ENCODE measurements at places on chromosomes 11 and 22. TPM values are rescaled to one million over a fixed set of nuclear protein-coding genes. Genes with fewer than 3 reads are reported as not detected.

GRCh38 chr11:44309478-44310205, at the start of gene ALX4:
TSS of gene ALX4 (minus strand) at chr11:44310139. CDS start at chr11:44310062, 77 bp downstream.
- H3K27me3 ChIP-seq = peaks cover 53% of the 10 kb centered on the region
- no peak within 1 kb of the TSS for H3K4me3 ChIP-seq
- no peak within 1 kb of the TSS for H3K27ac ChIP-seq
- H3K4me1 ChIP-seq = peaks cover 25% of the 10 kb centered on the region

GRCh38 chr11:113410414-113411135, 23.0 kb downstream of the ANKK1 start:
- DNase-seq = no peak
- H3K4me3 ChIP-seq = no peak overlapping the region
- H3K27me3 ChIP-seq = no peaks in the 10 kb centered on the region
- no peaks in the 10 kb centered on the region for H3K36me3 ChIP-seq
- H3K4me1 ChIP-seq = peaks cover 12% of the 10 kb centered on the region

GRCh38 chr22:42560781-42561180, 7.0 kb downstream of the SERHL2 start:
- peaks cover 7% of the 10 kb centered on the region for H3K4me1 ChIP-seq
- DNase-seq = peak; percentile 29
- H3K27me3 ChIP-seq = no peaks in the 10 kb centered on the region
- no peak overlapping the region for H3K27ac ChIP-seq

- H3K27ac ChIP-seq = no peak overlapping the region
- no peaks in the 10 kb centered on the region for H3K36me3 ChIP-seq
- H3K4me1 ChIP-seq = no peaks in the 10 kb centered on the region
- DNase-seq = no peak
- H3K4me3 ChIP-seq = no peak overlapping the region
Observed at GRCh38 chr11:106070606-106071005, 6.5 kb downstream of the KBTBD3 start.

- no peaks in the 10 kb centered on the region for H3K4me1 ChIP-seq
- no peak for DNase-seq
- H3K27me3 ChIP-seq = peaks cover 2% of the 10 kb centered on the region
- no peak overlapping the region for H3K27ac ChIP-seq
Observed at GRCh38 chr11:27976262-27976661, 131.7 kb downstream of the KIF18A start.

DNA sequence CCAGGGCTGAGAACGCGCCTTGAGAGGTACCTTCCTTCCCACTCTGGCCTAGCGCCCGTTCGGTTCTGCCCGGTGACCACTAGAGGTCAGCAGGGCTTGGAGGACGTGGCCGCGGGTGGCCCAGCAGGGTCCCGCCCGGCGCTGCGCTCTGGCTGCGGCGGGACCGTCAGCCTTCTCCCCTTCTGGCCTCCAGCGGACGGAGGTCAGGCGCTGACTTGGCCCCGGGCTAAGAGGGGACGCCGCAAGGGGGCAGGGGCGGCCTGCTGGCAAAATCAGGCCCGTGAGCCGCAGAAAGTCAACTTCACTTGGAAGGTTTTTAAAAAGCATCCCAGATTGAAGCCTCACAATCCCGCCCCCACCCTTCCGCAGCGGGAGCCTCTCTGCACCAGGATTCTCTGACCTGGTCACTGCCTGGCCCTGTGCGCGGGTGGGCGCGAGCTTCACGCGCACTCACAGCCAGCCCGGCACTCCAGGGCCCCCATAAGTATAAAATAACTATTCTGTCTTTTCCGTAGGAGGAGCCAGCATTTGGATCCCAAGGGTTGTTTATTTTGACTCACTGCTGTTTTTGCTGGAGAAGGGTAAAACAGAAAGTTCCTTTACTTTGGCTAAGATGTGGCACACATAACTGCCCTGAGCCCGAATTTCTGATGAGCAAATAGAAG, 23.2 kb upstream of the ZBTB16 start:
- H3K27ac ChIP-seq = no peak overlapping the region
- no peaks in the 10 kb centered on the region for H3K4me1 ChIP-seq
- no peaks in the 10 kb centered on the region for H3K27me3 ChIP-seq
- DNase-seq = peak; percentile 93
- H3K4me3 ChIP-seq = no peak overlapping the region

- no peaks in the 10 kb centered on the region for H3K27me3 ChIP-seq
- no peak for DNase-seq
- H3K36me3 ChIP-seq = no peaks in the 10 kb centered on the region
- H3K4me1 ChIP-seq = no peaks in the 10 kb centered on the region
- no peak overlapping the region for H3K4me3 ChIP-seq
Observed at GRCh38 chr11:93059117-93059957, 89.9 kb downstream of the MTNR1B start.

GRCh38 chr11:46906609-46907041, 11.7 kb downstream of the LRP4 start:
- no peaks in the 10 kb centered on the region for H3K36me3 ChIP-seq
- DNase-seq = peak; percentile 48
- peaks cover 4% of the 10 kb centered on the region for H3K27me3 ChIP-seq
- peaks cover 51% of the 10 kb centered on the region for H3K4me1 ChIP-seq

DNA sequence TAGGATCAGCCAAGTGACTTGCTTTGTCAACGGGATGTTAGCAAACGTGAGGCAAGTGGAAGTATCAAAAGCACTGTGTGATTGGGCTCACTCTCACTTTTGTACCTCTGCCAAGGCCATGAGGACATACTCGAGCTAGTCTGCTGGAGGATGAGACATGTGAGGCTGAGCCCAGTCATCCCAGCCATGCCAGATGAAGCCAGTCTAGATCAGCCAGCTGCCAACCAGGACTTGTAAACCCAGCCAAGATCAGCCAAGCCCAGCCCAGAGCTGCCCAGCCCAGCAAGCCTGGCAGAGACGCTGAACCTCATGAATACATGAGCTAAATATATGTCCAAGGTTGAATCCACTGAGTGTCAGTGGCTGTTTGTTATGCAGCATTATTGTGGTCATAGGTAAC, 369.7 kb downstream of the MN1 start:
- no peak overlapping the region for H3K27ac ChIP-seq
- H3K27me3 ChIP-seq = peaks cover 9% of the 10 kb centered on the region
- DNase-seq = no peak

DNA sequence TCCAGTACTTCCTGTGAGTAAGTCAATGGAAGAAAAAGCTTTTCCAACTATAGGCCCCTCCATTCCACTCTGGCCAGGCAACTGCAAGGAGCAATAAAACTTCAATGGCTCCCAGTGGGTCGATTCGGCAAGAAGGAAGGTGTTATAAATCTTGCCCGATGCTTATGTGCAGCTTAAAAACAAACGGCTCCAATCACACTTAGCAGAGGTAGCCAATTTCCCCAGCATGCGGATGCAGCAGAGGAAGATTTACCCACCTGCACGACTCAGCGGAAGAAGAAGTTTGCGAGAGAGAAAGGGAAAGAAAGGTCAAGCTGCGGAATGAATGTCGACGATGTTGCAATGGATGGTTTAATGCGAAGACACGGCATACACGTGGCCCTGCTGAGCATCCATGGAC, 141.5 kb downstream of the OPCML start:
- H3K4me3 ChIP-seq = no peak overlapping the region
- no peak for DNase-seq
- no peaks in the 10 kb centered on the region for H3K27me3 ChIP-seq
- H3K4me1 ChIP-seq = peaks cover 8% of the 10 kb centered on the region
- H3K36me3 ChIP-seq = no peaks in the 10 kb centered on the region
- H3K27ac ChIP-seq = no peak overlapping the region

- H3K27me3 ChIP-seq = peaks cover 1% of the 10 kb centered on the region
- peaks cover 8% of the 10 kb centered on the region for H3K4me1 ChIP-seq
- no peak for DNase-seq
Observed at GRCh38 chr11:27229511-27230191, 133.4 kb downstream of the CCDC34 start.

- no peaks in the 10 kb centered on the region for H3K4me1 ChIP-seq
- H3K36me3 ChIP-seq = no peaks in the 10 kb centered on the region
- H3K27me3 ChIP-seq = no peaks in the 10 kb centered on the region
- H3K4me3 ChIP-seq = no peak overlapping the region
Observed at GRCh38 chr22:22886546-22886945, 1.1 kb upstream of the IGLL5 start.

DNA sequence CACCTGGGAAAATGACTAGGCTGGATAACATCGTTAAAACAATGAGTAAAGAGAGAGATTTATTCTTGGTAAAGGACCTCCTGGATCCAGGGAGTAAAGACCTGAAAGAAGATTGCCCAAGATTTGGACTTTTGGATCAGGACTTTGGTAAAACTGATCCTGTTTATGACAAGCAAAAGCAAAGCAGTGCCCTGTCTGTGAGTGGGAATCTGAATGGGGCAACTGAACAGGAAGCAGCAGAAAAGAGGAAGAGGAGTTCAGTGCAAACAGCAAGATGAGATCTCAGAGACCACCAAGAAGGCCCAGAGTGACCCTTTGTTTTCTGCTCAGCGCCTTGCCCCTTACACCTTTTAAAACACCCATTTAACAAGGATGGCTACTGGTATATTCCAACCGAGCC, 122.0 kb downstream of the VPREB1 start:
- H3K27ac ChIP-seq = no peak overlapping the region
- H3K27me3 ChIP-seq = peaks cover 3% of the 10 kb centered on the region
- peaks cover 3% of the 10 kb centered on the region for H3K4me1 ChIP-seq
- H3K4me3 ChIP-seq = no peak overlapping the region
- H3K36me3 ChIP-seq = no peaks in the 10 kb centered on the region

GRCh38 chr22:22884888-22885840, 2.5 kb upstream of the IGLL5 start:
- H3K36me3 ChIP-seq = no peaks in the 10 kb centered on the region
- H3K4me1 ChIP-seq = no peaks in the 10 kb centered on the region
- no peak overlapping the region for H3K27ac ChIP-seq

GRCh38 chr11:128666397-128666796, 27.5 kb upstream of the FLI1 start:
- no peak overlapping the region for H3K27ac ChIP-seq
- peaks cover 51% of the 10 kb centered on the region for H3K4me1 ChIP-seq
- H3K27me3 ChIP-seq = peaks cover 2% of the 10 kb centered on the region
- no peak overlapping the region for H3K4me3 ChIP-seq
- no peak for DNase-seq

DNA sequence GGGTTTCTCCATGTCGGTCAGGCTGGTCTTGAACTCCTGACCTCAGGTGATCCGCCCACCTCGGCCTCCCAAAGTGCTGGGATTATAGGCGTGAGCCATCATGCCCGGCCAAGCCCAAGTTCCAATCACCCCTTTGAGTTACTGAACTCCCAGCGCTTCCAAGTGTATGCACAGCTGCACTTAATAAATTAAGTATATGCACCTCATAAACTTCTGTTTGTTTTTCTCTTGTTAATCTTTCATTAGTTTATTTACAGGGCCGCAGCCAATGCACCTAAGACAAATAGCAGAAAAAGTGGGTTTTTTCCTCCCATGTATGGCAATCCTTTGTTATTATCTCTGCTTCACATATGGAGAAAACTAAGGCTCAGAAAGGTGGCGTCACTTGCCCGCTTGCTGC, 21.3 kb downstream of the SYN3 start:
- DNase-seq = no peak
- no peak overlapping the region for H3K4me3 ChIP-seq
- no peaks in the 10 kb centered on the region for H3K36me3 ChIP-seq
- no peak overlapping the region for H3K27ac ChIP-seq
- H3K27me3 ChIP-seq = no peaks in the 10 kb centered on the region

DNA sequence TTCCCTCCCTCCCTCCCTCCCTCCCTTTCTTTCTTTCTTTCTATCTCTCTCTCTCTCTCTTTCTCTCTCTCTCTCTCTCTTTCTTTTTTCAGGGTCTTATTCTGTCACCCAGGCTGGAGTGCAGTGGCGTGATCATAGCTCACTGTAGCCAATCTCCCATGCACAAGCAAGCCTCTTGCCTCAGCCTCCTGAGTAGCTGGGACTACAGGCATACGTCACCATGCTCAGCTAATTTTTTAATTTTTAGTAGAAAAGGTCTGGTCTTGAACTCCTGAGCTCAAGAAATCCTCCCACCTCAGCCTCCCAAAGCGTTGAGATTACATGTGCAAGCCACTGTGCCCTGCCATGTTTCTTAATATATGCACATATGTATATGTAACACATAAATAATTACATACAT, 19.0 kb downstream of the TSKU start:
- H3K27ac ChIP-seq = no peak overlapping the region
- no peak for DNase-seq
- peaks cover 11% of the 10 kb centered on the region for H3K4me1 ChIP-seq
- H3K36me3 ChIP-seq = no peaks in the 10 kb centered on the region

DNA sequence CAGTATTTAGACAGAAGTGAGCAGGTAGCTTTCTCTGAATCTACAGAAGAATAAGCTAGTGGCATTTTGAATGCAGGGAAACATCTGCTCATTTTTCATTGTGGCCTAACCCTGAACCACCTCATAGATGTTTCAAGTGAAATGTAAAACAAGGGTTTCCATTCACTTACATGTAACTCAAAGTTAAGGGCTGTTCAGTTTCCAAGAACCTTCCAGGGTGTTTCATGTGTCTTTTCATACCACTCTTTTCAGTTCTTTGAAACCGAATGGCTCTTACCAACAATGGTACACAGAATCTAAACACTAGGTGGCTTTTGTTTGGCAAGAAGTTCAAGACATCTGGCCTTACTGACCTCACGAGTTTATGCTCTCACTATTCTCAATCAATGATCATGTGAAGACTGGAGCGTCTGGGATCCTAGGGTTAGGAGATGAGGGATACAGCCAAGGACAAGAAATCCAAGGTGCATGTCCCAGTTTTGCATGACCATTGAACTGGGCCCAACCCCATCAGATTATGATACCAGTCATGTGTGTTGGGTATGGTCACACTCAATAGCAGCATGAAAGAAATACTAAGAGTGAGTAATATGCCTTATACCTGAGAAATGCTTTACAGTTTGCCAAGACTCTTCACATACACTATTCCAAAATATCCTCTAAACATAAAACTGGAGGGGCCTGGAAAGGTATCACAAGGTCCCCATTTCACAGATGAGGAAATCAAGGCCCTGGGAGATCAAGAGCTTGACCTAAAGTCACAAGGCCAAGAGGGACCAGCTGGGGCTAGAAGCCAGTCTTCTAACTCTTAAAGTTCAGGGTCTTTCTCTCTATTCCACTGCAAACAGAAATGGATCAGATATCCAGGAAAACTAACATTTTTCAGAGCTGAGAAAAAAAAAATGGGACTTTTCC, 92.7 kb downstream of the ETS1 start:
- peaks cover 41% of the 10 kb centered on the region for H3K36me3 ChIP-seq
- H3K27me3 ChIP-seq = peaks cover 3% of the 10 kb centered on the region
- DNase-seq = no peak
- H3K4me1 ChIP-seq = peaks cover 69% of the 10 kb centered on the region

The GGTLC2 gene
- total RNA-seq = not detected

The THYN1 gene
- 42.5 TPM for total RNA-seq

The OR5P2 gene
- total RNA-seq = 0.26 TPM

The DGCR6L gene
- 54.2 TPM for total RNA-seq

The UPK2 gene
- not detected for total RNA-seq

The GSTT2B gene
- total RNA-seq = 6.0 TPM

The PRR33 gene
- not detected for total RNA-seq

The RASL10A gene
- total RNA-seq = 30.1 TPM

The TUBGCP6 gene
- total RNA-seq = 48.5 TPM

The GTSE1 gene
- total RNA-seq = 8.2 TPM

The BTG4 gene
- total RNA-seq = not detected

The DGCR2 gene
- total RNA-seq = 46.7 TPM

The MAPK8IP1 gene
- total RNA-seq = 3.7 TPM

The MOV10L1 gene
- total RNA-seq = not detected

The KRTAP5-11 gene
- total RNA-seq = not detected

The GRAMD1B gene
- 49.6 TPM for total RNA-seq

The C22orf42 gene
- not detected for total RNA-seq

The THOC5 gene
- 76.4 TPM for total RNA-seq
